ENCODE measurements at places on chromosomes 7 and 10.
A peak's percentile ranks its signal among the peaks of the same experiment; 100 is the strongest.

GRCh38 chr7:148700661-148701064 lies 2.0 kb downstream of the CUL1 start:
- no peak for DNase-seq

DNA sequence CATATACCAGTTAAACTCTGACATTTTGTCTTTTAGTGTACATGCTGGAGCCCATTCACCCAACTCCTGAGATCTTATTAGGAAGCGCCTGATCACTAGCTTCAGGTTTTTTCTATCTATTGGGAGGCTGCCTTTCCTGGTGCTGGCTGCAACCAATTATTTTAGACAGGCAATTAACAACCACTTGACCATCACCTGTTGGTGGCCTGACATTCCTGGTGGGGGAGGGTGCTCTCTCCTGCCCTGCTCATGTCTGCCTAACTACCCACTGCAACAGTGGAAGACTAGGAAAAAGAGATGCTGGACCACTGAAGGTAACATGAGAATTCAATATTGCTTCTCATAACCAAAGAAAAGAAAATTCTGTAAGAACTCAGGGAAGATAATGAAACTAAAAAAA lies 190.3 kb upstream of the GRM3 start:
- DNase-seq: no peak

GRCh38 chr7:122305475-122306319 lies 1.1 kb upstream of the FEZF1 start:
- DNase-seq: no peak

GRCh38 chr10:43417950-43418768 lies 9.2 kb upstream of the HNRNPF start:
- no peak for DNase-seq

DNA sequence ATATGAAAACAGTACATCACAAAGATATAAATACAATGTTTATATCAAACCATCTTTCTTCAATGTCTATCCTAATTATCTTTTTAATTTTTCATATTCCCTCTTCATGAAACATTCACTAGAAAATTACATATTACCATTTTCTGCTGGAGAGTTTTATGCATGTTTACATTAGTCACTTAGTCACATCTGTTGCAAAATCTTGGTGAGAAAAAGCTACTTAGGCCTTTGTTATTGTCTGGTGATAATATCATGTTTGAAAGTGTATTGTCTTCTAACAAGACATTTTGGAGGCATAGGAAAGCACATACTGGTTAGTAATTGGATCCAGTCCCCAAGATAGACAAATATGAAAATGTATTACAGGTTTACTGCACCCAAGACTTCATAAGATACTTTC lies 163.6 kb downstream of the GNAI1 start:
- DNase-seq: no peak

DNA sequence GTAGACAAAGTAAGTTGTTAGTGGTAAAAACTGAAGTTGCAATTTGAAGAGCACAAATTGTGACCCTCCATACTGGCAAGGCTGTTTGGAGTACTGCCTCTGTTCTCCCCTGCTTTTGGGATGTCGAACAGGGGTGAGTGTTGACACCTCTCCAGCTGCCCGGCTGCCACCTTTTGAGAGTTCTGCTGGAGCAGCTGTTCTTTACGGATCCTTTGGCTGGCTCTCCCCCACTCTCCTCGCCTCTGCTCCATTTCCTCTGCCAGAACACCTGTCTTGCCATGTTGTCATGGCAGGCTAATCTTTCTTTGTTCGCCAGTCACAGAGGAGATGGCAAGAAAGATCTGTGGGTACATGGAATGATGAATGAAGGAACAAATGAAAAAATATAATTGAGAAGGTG lies 34.9 kb downstream of the INSYN2A start:
- DNase-seq: no peak

DNA sequence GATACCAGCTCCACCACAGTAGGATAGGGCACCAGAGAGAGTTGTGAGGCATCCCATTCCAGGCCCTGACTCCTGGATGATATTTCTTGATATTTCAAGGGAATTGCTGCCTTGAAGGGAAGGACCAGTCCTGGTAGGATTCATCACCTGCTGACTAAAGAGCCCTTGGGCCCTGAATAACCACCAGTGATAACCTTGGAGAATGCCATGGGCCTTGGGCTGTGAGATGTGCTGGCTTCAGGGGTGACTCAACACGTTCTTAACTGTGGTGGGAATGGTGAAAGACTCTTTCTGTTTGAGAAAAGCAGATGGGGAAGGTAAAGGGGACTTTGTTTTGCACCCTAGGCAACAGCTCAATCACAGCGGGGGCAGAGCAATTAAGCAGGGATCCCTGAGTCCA lies 21.4 kb upstream of the ASZ1 start:
- DNase-seq: no peak

- DNase-seq: peak; percentile 96
Observed at GRCh38 chr7:75611557-75612178, 119.5 kb downstream of the SPDYE5 start.
